ENCODE measurements at places on chromosomes 12 and 14. TPM values are rescaled to one million over a fixed set of nuclear protein-coding genes. Genes with fewer than 3 reads are reported as not detected.

The PTPRQ gene
- not detected for polyA plus RNA-seq

The ERBB3 gene
- polyA plus RNA-seq: 1.5 TPM

The FGF23 gene
- not detected for polyA plus RNA-seq

The DEPDC4 gene
- polyA plus RNA-seq: 0.15 TPM

GRCh38 chr14:54695196-54695595, 128.3 kb downstream of the SAMD4A start:
- no peak for DNase-seq

DNA sequence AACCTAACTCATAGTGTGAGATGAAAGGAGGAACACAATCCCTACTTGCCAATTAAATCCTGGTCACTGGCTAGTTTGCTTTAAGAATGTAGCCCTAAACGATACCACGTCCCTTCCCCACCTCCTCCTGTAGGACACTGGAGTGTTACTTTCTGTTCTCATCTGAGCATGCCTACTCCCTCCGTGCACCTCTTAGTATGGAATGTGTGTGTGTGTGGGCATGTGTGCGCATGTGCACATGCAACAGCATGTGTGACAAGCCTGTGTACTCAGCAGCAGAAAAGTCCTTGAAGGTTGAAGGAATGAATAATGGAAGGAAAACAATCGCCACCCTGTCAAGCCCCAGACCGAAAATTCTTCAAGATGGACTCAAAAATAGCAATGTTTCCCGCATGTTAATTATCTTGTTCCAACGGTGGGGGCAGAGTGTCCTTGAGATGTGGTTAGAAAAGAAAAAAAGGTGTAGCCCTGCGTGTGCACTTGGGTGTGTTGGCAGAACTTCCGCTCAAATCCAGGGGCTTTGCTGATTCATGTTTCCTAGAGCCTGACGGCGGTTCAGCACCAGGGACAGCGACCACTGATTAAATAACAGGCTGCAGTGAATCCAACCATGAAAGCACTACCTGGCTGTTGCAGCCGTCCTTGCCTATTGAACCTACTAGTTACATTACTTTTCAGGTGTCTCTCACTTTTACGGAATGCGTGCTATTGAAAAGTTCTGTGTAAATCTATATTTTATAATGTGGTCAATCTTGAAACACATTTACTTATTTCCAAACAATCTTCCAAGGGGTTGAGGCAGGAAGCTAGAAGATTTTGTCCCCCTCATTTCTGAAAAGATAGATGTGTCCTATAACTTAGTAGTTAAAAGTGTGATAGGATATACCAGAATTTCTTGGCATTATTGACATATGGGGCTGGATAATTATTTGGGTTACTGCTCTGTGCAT, 79.8 kb downstream of the SRRM4 start:
- peak; percentile 16 for DNase-seq

DNA sequence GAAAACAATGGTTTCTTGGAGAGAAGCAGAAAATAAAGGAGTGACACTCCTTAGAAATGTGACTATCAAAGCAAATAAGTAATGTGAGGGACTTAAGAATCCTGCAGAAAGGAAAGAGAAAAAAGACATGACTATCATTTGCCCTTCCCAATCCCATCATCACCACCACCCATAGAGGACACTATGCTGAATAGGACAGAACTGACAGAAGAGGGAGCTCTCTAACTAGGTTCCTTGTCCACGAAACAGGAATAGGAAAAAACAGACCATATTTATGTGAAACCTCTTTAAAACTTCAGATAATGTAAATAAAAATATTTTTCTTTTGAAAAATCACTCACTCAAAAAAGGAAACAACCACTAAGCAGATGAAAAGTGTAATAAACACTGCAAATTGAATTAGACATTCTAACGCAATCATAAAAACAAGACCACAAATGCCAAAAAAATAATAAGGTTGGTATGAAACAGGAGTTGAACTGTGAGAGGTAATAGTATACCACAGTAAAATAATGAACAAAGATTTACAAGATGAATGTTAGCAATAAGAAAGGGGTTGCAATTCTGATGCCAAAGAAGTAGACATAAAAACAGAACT, 24.1 kb downstream of the KLRD1 start:
- peak; percentile 62 for DNase-seq

DNA sequence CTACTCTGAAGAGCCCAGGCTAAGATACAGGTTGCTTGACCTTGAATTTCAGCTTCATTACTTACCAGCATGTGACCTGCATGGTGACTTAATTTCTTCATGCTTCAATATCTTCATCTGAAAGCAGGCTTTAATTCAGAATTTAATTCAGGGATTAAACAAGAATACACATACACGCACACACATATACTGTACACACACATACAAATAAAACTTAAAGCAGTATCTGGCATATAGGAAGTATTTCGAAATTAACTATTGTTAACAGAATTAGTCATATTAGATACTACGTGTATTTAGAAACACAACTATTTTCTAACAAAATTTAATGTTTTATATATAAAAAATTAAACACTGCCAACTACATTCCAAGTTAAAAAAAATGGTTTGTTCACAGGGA, 640.3 kb downstream of the SLC6A15 start:
- no peak for DNase-seq

GRCh38 chr14:30573966-30574365, 15.0 kb downstream of the G2E3 start:
- DNase-seq: no peak

DNA sequence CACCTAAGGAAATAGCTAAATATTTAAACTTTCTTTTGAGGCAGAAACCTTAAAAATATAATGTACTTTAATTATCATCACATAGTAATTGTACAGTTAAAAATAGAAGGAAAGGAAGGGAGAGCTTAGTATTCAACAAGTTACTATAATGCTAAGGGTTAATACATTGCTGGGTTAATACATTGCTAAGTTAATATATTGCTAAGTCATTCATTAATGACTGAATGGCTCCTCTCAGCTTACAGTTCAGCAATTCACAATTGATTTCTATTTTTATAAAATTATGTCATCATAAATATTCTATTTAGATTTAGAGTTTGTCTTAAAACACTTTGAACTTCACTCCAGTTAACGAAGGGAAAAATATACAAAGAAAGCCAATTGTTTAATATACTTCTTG, 207.9 kb downstream of the BMP4 start:
- DNase-seq: no peak

GRCh38 chr12:50924439-50925341, 27.7 kb upstream of the HIGD1C start:
- peak; percentile 94 for DNase-seq

GRCh38 chr14:54369343-54369742, 27.5 kb upstream of the CDKN3 start:
- no peak for DNase-seq

DNA sequence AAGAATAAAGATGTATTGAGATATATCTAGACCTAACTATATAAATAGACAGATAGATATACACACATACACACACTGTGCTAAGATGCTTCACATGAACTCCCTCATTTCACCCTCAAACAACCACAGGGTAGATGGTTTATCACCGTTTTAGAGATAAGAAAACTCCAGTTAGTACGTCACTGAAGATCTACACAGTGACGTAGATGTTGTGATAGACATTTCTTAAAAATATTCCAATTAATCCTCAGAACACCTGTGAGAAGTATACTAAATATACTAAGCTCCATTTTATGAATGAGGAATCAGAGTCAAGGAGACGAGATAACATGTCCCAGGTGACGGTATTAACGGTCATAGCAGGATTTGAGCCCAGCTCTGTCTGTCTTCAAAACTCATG, 31.5 kb downstream of the CCDC60 start:
- no peak for DNase-seq

DNA sequence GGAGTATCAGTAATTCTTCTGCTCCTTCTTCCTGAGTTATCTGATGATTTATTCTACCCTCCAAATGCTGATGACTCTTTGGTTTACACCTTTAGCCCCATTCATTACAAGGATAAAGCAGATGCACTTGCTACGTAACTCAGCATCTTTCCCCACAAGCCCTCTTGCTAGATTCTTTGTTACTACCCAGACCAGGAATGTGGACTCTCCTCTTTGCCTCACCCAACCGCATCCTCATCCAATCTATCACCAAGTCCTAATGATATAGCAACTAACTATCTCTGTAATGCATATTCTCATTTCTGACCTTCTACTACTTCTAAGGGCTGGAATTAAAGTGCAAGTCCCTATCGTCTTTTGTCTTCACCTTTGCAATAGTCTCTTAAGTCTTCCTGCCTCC, 9.2 kb downstream of the KRT1 start:
- no peak for DNase-seq

All from endothelial cell of umbilical vein (primary cell).